ENCODE measurements at places on chromosomes 4 and X.

- no peak for DNase-seq
These were observed 58.3 kb downstream of the VEGFC start for GRCh38 chr4:176734461-176734860.

DNA sequence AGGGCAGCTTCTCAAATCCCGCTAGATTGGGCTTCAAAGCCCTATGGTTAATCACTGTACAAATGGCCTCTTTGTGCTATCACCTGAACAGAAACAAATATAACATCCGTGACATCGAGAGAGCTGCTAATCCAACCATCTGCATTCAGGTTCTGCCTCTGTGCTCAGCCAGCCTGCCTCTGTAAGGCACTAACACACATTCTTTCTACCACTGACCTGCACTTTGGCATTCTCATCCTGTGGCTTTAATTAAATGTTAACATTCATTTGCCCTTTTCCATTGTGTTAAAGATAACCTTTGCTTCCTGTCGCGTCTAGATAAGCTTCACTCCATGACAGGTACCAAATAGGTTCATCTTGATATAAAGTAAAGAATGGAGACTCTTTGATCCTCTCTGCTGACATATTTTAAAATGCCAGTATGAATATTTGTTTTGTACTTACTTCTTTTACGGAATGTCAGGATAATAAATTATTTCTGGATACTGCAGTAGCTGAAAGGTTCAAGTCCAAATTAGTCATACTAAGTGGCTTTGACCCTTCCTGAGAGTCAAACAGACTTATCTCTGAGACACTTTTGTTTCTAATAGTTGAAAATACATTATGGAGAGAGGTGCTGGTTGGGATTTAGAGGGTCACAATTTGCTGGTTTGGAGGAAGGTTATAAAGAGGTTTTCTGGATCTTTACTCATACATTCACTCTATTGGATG, 505.7 kb downstream of the PACRGL start:
- no peak for DNase-seq

GRCh38 chrX:71453056-71453455, 79.8 kb upstream of the OGT start:
- no peak for DNase-seq

- no peak for DNase-seq
These were observed 14.6 kb upstream of the CLTRN start for GRCh38 chrX:15679246-15679645.

GRCh38 chrX:124239324-124239723, 93.1 kb upstream of the TEX13D start:
- no peak for DNase-seq

GRCh38 chr4:169593050-169593560, 19.3 kb downstream of the NEK1 start:
- no peak for DNase-seq

GRCh38 chr4:109708435-109708834, 5.2 kb upstream of the CASP6 start:
- DNase-seq: no peak

GRCh38 chr4:107850438-107850837, 25.7 kb downstream of the SGMS2 start:
- no peak for DNase-seq

- no peak for DNase-seq
These were observed 17.8 kb downstream of the FRMPD3 start for GRCh38 chrX:107467271-107467670.

DNA sequence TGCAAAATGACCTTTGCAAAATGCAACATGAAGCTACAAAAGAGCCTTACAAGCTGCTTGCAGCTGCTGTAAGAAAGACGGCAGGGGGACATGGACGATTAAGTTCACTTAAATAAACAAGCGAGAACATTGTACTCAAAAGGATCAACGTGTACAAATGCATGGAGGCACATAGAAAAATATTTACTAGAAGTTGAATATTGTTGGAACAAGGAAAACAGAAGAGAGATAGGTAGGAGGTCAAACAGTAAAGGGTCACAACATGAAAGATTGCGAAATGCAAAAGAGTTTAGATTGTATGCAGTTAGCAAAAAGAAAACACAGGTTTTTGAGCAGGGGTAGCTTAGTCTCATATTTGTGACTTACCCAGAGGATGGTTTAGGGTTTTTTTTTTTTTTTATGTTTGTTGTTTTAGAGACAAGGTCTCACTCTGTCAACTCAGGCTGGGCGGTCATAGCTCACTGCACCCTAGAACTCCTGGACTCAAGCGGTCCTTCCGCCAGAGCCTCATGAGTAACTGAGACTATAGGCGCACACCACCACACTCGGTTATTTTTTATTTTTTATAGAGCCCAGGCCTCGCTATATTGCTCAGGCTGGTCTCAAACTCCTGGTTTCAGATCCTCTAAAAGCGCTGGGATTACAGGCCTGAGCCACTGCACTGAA, 1.4 kb upstream of the PHF8 start:
- DNase-seq: no peak

DNA sequence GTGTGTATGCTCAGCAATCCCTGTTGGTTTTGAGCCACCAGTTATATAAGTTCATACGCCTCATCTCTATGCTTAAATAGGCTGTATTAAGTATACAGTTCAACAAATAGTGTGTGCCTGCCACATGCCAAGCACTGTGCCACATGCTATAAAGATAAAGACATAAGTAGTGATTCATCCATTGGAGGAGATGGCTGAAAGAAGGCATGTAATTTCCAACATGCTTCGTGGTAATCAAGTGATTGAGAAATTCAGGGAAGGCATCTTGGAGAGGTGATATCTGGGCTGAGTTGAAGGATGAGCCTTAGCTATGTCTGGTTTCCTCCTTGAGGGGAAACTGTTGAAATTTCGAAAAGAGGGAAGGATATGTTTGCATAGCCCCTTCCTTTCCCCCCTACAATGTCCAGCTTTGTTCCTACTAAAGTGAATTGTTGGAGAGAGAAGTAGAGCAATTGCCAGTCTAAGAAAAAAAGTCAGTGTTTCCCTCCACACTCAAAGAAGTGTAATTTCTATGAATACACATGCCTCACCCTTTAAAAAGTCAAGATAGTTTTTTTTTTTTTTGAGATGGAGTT, 96.5 kb downstream of the ARHGAP10 start:
- DNase-seq: no peak

GRCh38 chr4:188372058-188372457, 232.8 kb downstream of the TRIML1 start:
- DNase-seq: no peak

GRCh38 chr4:37769391-37769989, 57.0 kb upstream of the PGM2 start:
- no peak for DNase-seq

- no peak for DNase-seq
These were observed 519.8 kb downstream of the GBA3 start for GRCh38 chr4:23212558-23212957.

DNA sequence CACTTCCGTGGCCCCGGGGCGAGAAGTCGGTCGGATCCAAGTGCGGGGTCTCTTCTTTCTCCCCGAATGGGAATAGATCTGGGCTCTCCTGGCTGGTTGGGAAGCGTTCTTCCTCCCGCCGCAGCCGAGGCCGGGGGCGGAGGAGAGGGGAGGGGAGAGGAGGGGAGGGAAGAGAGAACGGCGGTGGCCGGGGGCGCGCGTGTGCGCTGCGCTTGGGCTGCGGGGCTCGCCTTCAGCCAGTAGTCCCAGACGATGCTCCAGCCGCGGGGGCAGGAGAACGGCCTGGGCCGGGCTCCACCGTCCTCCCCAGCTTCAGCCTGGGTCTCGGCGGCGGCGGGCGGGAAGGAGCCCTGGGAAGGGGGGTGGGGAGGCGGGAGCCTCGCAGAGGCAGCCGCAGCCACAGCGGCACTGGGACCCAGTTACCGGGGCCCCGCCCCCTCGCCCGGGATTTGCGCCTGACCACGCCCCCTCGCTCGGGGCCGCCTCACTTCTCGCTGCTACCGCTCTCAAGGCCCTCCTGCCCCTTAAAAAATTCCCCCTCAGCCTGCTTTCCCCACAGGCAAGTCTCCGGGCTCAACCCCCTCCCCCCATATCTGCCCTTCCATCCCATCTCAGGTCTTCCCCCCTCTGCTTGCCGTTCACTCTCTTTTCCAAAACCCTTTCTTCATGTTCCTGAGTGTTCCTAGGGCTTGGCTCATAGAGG, at the start of gene FGD1:
FGD1 (minus strand) TSS at position 421 of the 703 bp plus-strand sequence. CDS start 802 bp downstream, outside the sequence.
- DNase-seq: peak; percentile 1

GRCh38 chr4:146099585-146099984, 75.9 kb upstream of the LSM6 start:
- no peak for DNase-seq

GRCh38 chr4:113437129-113437528, 324.4 kb downstream of the CAMK2D start:
- DNase-seq: no peak

GRCh38 chr4:70734168-70734954, 12.6 kb downstream of the RUFY3 start:
- no peak for DNase-seq

GRCh38 chr4:14539246-14539645, 463.0 kb upstream of the CPEB2 start:
- no peak for DNase-seq

DNA sequence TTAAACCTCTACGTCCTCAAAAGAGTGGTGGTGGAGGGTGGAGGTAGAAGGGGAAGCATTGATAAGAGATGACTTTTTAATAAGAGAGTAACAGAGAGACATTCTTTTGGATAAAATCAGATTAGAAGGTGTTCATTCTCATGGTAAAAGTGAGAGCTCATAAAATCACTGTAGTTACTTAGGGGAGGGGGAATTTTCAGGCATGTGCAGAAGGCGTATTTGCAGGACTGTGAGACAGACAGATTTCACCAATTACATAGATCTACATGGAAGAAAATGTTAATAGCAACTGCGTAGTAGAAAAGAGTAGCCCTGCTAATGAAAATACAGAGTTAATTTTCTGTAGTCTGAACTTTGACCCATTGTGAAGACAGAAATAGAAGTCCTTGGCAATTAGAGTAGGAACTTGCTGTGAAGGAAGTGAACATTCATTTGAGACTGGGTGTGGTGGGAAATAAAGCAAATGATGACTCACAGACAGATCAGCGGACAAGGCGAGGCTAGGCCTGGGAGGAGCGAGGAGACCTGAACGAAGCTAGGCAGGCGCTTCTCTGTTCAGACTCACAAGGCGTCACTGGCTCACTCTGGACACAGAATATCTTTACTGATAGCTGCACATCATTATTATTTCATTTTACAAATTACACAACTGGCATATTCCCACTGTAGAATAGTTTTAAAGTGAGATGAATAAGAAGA, 57.2 kb upstream of the FAM9C start:
- no peak for DNase-seq

GRCh38 chr4:184400891-184401290, 73.5 kb downstream of the IRF2 start:
- no peak for DNase-seq

DNA sequence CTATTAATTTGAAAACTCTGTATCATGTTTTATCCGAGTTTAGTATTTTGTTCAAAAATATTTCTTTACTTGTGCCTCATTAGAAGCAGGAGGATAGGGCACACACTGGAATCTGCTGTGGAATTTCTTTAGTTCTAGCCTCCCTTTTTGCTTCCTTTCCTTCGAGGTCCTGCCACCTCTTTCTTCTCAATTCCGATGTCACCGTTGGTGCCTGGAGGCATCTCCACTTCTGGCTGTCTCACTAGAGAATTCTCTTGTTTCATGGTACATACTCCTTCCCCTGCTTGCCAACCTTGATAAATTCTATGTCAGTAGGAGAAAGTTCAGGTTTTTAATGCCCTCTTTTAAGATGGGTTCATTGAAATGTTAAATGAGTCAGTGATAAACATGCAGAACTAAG, 140.1 kb downstream of the ANK2 start:
- DNase-seq: no peak

- no peak for DNase-seq
These were observed 14.6 kb upstream of the KIAA0232 start for GRCh38 chr4:6767748-6768538.

DNA sequence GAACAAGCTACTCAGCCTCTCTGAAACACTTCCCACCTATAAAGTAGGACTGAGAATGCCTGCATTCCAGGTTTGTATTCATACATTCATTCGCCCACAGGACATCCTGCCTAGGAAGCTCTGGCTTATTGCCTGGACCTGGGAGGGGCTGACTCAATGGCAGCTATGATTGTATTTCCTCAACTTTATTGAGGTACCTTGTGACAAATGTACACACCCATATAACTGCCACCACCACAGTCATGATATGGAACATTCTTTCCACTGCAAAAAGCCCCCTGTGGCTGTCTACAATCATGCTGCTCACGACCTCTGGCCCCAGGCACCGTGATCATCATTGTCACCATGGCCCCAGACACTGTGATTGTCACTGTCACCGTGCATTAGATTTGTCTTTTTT, 68.3 kb downstream of the ABLIM2 start:
- no peak for DNase-seq

GRCh38 chr4:78864405-78865024, 74.7 kb downstream of the PAQR3 start:
- no peak for DNase-seq

GRCh38 chr4:95289028-95289634, 259.6 kb downstream of the UNC5C start:
- DNase-seq: no peak

Data from stimulated activated CD8-positive, alpha-beta memory T cell treated with anti-CD3 and anti-CD28 coated beads, Interleukin-7, amount 100 ng/mL, for 1 hour (primary cell).